ENCODE measurements at places on chromosomes 11 and 22.

DNA sequence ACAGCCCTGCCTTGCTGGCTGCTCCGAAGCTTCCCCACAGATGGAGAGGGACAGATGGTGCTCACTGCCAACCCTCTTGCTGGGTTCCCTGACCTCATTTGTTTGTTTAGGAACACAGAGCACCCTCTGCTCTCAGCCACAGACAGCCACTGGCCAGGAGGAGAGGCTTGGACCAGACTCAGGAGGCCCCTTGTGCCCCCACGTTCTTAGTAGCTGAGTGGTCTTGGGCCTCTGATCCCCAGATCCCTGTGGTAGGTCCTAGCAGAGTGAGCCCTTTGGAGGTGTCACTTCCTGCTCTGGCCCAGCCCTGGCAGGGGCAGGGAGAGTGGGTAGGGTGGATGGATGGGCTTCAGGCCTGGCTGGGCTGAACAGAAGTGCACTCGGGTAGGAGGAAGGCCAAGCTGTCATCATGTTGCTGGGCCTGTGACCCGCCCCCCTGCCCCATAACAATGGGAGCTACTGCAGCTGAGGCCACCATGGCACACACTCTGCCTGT lies 84.0 kb downstream of the DHCR7 start:
- DNase-seq = no peak

GRCh38 chr22:49403102-49403501 lies 424.6 kb downstream of the BRD1 start:
- DNase-seq = no peak

DNA sequence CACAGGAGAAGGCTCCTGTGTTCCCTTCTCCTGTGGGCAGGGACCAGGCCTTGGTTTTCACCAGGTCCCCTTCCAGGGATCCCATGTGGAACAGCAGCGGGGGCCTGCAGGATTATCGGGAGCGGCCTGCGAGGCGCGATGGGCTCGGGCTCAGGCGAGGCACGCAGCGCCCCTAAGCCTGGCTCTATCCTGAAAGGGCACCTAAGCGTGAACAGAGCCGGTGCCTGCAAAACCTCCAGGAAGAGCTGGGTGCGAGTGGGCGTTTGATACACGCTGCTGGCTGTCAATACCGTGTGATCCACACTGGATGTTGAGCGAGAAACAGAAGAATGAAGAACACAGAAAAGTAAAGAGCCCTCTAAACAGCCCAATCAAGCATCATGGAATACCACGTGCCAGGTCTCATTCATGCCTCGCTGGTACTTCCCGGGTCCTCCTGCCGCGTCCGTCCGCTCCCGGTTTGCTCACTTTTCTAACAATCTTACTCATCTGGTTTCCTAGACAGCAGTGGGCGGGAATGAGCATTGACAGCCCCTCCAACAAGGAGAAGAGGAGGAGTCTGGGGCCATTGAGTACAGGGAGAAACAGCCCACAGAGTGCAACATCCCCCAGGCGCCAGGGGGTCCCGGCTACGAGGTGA lies 12.5 kb downstream of the OSBPL5 start:
- DNase-seq = no peak

- no peak for DNase-seq
These were observed 13.2 kb upstream of the TRIM34 start for GRCh38 chr11:5611627-5612026.

GRCh38 chr11:27281740-27282590 lies 81.0 kb downstream of the CCDC34 start:
- DNase-seq = peak; percentile 74

- DNase-seq = no peak
These were observed 199.1 kb downstream of the DBX1 start for GRCh38 chr11:19961225-19961624.

DNA sequence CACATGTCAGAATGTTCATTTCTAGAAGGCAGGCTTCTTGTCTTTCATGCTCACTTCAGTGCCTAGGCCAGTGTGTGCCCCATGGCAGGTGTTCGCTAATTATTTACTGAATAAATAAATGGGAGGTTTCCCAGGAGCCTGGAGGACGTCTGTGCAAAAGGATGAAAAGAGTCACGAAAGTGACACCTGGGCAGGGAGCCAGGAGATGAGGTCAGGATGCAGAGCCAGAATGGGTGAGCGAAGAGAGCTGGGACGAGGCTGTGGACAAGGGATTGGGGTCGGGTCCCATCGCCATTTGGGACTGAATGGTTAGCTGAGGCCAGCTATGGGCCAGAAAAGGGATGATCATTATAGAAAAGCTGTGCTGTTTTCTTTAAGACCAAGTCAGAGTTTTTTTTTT lies 560.4 kb downstream of the TBC1D22A start:
- no peak for DNase-seq

- no peak for DNase-seq
These were observed 925.7 kb upstream of the CCDC90B start for GRCh38 chr11:84211896-84212295.

- no peak for DNase-seq
These were observed 536.9 kb downstream of the TBC1D22A start for GRCh38 chr22:47299211-47299862.

- DNase-seq = no peak
These were observed 20.3 kb upstream of the CYP2D6 start for GRCh38 chr22:42150727-42151590.

DNA sequence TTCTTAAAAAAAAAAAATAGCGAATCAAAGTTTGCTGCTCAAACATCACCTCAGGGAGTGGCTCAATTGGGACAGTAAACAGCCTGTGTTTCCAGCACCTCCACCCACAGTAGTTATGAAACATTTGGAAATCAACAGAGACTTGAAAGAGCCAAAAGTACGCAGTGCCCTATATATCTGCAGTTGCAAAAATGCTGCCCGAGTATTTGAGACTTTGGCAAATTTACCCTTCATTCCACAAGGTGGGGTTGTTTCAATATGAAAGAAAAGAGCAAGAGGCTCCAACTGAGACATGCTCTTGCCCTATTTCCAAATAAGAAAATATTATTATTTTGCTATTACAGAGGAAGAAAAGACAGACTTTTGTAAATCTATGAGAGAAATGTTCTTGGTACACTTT lies 851.1 kb upstream of the RAG2 start:
- peak; percentile 55 for DNase-seq

DNA sequence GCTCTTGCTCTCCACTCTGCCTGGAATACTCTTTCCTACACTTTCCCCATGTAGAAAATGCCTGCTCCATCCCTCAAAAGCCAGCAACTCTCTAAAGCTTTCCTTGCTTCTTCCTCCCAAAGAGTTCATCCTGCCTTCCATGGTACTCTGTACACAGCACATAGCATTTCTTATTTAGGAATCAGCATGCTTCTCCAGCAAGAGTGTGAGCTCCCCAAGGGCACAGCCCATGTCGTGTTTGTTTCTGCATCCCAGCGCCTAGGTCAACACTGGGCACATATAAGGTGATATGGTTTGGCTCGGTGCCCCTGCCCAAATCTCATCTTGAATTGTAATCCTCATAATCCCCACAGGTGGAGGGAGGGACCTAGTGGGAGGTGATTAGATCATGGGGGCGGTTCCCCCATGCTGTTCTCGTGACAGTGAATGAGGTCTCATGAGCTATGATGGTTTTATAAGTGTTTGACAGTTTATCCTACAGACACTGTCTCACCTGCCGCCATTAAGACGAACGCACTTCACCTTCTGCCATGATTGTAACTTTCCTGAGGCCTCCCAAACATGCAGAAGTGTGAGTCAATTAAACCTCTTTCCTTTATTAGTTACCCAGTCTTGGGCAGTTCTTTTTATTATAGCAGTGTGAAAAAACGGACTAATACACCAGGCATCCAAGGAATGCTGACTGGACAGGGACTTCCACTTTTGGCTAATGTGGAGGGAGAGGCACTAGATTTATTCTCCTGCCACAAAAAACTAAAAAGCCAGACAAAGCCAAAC lies 8.2 kb downstream of the VPS37C start:
- DNase-seq = no peak

GRCh38 chr11:118536726-118537125 lies 5.7 kb downstream of the TMEM25 start:
- no peak for DNase-seq

GRCh38 chr11:68552542-68552941 lies 92.0 kb downstream of the PPP6R3 start:
- no peak for DNase-seq

GRCh38 chr11:5364214-5364613 lies 12.9 kb downstream of the OR51B6 start:
- DNase-seq = no peak

- DNase-seq = no peak
These were observed 176.2 kb upstream of the FAT3 start for GRCh38 chr11:92048415-92048814.

DNA sequence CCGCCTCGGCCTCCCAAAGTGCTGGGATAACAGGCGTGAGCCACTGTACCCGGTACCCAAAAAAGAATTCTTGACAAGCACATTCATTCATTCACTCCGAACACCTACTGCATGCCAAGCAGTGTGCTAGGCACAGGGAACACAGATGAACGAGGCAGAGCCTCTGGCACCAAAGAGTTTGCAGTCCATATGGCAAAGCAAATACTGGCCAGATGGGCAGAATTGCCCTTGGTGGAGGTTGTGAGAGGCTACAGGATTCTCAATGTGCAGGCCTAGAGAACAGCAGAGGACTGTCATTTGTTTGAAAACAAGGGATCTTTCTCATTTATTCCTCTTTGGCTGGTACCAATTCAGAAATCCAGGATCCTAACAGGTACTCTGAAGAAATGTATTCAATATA lies 27.5 kb upstream of the MTCH2 start:
- DNase-seq = no peak

GRCh38 chr11:60756307-60757032 lies at the start of gene MS4A15:
MS4A15 (plus strand) TSS chr11:60756867; CDS start chr11:60763734, 6,867 bp downstream.
- peak; percentile 11 for DNase-seq

GRCh38 chr11:36360318-36360717 lies 64.2 kb downstream of the PRR5L start:
- DNase-seq = no peak

DNA sequence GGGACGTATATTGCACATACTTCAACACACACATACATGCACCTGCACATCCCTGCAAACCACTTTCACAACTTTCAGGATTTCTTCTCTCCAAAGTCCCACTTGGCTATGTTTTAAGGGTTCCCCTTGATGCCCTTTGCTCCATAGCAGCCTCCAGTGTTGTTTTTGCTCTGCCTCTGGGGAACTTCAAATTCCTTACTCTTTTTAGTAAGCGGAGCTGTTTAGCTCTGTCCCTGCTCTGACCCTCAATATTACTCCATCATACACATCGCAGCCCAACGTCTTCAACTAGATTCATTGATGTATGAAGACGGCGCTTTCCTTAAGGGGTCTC lies 18.3 kb downstream of the PRR5L start:
- DNase-seq = no peak

- DNase-seq = no peak
These were observed 269.0 kb downstream of the FAM76B start for GRCh38 chr11:95520369-95521132.

DNA sequence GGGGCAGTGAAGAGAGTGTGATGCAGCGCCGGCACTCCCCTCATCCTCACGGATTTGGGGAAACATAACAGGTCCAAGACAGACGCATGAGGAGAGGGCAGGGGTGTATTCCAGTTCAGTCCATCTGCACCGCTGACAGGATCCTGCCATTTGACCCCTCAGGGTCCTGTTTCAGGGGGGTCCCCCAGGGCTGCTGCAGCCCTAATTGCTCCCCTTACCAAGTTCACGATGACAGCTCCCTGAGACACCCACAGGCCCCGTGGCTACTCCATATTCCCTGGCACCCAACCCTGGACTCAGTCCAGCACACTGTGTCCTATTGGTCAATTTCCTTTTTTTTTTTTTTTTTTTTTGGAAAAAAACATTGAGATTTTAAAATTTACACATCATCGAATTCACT lies 41.5 kb downstream of the SHANK2 start:
- DNase-seq = no peak

DNA sequence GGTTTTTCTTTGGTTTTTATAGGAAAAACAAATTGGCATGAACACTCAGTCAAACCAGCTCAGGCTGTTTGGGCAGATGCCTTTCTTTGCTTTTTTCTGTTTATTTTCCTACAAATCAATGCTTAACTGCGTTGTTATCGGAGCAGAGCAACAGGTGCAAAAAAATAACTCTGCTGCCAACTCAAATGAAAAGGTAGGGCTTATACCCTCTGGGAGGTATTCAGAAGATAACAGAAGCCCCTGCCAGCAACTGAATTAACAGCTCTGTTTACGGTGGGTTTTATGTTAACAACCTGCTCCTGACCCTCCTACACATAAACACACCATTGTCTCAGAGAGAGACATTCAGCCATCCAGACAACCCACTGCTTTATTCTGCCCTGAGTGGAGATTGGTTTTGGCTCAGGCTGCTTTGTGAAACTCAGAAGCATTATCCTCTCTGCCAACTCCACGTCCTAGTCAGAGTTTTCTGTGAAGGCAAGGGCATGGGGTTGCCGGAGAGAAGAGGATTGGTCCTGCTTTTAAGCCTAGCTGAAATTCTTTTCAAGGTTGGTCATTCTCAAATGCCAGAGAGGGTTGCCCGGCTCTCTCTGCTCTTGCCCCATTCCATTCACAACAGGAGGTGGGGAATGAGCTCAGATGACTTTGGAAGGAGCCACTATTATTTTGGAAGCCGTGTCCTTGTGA lies 11.4 kb downstream of the EHF start:
- DNase-seq = no peak

DNA sequence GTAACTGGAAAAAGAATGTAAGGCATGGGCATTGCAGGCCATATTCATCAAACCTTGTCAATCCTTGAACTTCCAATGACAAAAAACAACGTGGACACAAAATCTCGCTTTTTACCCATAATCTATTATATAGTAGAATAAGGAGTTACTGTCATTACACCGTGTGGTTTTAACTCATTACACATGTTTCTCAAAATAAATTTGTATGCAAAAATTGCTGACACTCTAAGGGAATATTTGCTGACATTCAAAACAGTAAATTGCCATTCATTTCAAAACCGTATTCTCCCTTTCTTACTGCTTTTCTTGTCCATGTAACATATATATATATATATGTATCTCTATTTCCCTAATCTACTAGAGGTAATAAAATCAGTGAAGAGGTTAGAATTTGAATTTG lies 33.4 kb downstream of the CDON start:
- DNase-seq = no peak

DNA sequence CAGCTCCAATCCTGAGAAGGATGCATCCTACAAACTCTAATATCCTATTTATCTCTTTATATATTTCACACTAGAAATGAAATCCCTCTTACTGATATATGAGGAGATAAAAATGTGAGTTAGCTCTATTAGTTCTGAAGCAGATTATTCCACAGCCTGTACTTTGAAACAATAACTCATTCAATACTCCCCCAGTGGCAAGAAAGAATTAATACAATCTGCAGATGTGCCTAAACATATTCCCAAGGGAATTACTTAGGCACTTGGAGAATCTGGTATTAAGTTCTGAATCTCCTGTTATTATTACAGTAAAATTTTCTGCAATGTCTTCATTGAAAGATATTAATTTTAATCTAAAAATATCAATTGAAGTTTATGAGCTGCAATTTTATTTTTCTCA lies 59.4 kb downstream of the DDI1 start:
- no peak for DNase-seq

GRCh38 chr11:11740073-11740702 lies 101.6 kb upstream of the USP47 start:
- DNase-seq = no peak

- DNase-seq = no peak
These were observed 7.0 kb downstream of the ASRGL1 start for GRCh38 chr11:62344210-62344609.
